ENCODE measurements at places on chromosomes 1 and 21. TPM values are rescaled to one million over a fixed set of nuclear protein-coding genes. Genes with fewer than 3 reads are reported as not detected.

The CCDC185 gene
- total RNA-seq, result 0.17 TPM

- peak; percentile 27 for DNase-seq
Measured at GRCh38 chr1:111789142-111789541, 33.4 kb downstream of the DDX20 start.

The ZRANB2 gene
- total RNA-seq, result 27.3 TPM

The SLC6A9 gene
- 5.0 TPM for total RNA-seq

The SARS1 gene
- total RNA-seq, result 223 TPM

The ALPL gene
- 11.1 TPM for total RNA-seq

- DNase-seq, result no peak
Measured at GRCh38 chr1:210292231-210292871, 36.4 kb upstream of the HHAT start.

GRCh38 chr1:43853161-43853921 is 80.3 kb upstream of the ARTN start:
- DNase-seq, result peak; percentile 67

The SRM gene
- total RNA-seq, result 4.5 TPM

DNA sequence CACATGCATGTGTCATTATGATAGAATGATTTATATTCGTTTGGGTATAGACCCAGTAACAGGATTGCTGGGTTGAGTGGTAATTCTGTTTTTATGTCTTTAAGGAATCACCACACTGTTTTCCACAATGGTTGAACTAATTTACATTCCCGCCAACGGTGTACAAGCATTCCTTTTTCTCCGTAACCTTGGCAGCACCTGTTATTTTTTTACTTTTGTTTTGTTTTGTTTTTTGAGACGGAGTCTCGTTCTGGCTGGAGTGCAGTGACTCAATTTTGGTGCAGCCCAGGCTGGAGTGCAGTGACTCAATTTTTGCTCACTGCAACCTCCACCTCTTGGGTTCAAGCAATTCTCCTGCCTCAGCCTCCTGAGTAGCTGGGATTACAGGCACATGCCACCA is 8.5 kb upstream of the S100B start:
- peak; percentile 13 for DNase-seq

The BRINP3 gene
- not detected for total RNA-seq

The GSTM4 gene
- total RNA-seq, result 12.2 TPM

- DNase-seq, result no peak
Measured at GRCh38 chr1:188004849-188005248, 1176.1 kb downstream of the PLA2G4A start.

DNA sequence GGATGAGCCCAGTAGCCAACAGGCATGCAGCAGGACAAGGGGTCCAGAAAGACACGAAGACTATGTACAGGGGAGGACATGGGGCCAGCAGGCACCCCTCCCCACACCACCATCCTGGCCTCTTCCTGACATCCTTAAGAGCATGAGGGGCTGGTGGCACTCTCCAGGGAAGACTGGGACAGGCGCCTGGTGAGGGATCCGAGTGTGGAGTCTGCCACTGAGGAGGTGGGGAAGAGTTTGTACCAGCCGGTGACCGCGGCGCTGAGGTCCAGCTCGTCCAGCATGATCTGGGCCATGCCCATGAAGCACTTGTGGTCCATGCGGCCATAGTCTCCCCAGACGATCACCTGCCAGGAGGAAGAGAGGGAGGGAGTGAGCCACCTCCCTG is 39.1 kb downstream of the RIMS3 start:
- DNase-seq, result no peak

GRCh38 chr1:183000167-183000962 is 22.9 kb upstream of the LAMC1 start:
- DNase-seq, result no peak

The OR2L2 gene
- not detected for total RNA-seq

- peak; percentile 95 for DNase-seq
Measured at GRCh38 chr21:44869781-44870747, 3.4 kb downstream of the PTTG1IP start.

DNA sequence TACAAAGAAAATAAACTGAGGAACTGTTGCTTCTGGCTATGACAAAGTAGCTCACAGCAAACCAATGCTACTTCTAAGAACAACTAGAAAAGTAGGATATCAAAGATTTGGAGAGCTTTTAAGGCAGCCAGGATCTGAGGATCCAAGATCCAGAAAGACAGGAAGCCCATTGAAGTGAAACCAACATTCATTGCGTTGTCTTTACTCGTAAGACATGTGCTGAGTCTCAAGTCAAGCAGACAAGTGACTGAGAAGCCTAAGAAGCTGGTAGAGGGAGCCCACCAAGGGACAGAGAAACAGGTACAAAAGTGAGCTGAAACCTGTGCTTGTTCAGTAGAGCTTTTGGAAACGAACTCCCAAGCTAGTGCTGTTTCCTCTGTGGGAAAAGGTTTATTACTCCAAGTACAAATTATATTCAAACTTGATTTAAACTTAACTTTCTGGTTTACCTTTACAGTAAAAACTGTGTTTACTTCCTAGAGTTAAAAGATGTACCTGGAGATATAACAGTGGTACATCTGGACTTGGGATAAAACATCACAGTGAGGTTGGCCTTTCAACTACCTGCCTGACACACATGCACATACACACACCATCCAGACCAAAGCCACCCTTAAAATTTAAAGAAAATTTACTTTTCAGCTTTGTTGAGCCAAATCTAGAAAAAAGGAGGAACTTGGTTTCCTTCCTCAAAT is 41.2 kb downstream of the NME7 start:
- peak; percentile 14 for DNase-seq

GRCh38 chr21:23951251-23951650 is 1656.0 kb downstream of the MRPL39 start:
- no peak for DNase-seq

The BMP8B gene
- total RNA-seq, result 1.3 TPM

The RGS8 gene
- total RNA-seq, result not detected

- no peak for DNase-seq
Measured at GRCh38 chr1:167723707-167724323, 2.0 kb downstream of the MPZL1 start.

DNA sequence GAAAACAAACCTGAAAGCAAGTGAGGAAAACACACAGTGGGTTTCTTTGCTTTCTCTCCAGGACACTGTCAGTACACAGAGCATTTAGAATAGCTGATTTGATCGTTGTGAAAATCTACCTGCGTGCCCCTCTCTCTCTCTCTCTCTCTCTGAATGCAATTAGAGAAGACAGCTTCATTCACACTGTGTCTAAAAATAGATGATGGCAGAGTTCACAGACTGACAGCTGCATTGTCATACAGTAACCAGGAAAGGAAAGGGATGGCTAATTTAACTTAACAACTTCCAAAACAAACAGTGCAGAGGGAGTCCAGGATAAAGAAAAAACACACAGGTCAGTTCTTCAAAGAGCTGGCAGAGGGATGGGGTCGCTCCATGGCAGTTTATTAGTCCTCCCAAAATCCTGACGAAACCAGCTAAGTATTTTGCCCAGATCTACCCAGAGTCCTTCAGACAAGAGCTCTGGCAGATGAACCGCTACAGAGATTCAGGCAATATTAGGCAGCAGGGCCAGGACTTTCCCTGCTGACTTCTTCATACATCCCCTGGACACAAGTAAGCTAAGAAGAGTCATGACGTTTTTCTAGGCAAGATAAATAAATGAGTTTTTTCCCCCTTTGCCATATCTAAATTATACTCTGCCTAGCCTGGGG is 58.9 kb downstream of the WLS start:
- peak; percentile 57 for DNase-seq

DNA sequence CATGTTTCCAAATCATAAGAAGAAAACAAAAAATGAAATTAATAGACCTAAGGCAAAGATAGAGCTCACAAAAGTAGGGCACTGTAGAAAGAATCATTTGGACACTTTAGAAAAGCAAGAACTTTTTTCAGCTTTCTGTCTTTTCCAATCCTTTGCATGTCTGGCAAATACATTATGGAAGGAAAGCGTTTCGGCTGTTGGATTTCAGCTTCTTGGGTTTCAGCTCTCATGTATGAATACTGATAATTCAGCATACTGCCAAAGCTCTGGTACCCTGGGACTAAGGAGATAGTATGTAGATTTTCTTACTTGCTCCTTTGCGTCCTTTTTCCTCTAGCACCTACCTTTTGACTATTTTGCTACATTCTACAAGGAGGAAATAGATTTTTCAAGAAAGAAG is 375.9 kb downstream of the BRINP3 start:
- no peak for DNase-seq

The PLCH2 gene
- total RNA-seq, result 0.05 TPM

DNA sequence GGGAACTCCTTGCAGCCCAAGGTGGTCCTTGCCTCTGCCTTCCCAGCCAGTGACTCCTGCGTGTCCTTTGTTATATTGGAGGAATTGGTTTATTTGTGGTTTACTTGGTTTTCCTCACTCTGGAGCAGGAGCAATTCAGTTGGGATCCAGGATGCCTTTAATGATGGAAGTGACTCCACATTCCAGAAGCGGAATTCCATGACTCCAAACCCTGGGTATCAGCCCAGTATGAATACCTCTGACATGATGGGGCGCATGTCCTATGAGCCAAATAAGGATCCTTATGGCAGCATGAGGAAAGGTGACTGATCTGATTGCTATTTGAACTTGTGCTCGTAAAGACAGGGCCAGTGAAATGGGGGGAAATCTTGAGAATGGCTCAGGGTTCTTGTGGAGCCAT is 15.1 kb upstream of the PIGV start:
- DNase-seq, result peak; percentile 67

DNA sequence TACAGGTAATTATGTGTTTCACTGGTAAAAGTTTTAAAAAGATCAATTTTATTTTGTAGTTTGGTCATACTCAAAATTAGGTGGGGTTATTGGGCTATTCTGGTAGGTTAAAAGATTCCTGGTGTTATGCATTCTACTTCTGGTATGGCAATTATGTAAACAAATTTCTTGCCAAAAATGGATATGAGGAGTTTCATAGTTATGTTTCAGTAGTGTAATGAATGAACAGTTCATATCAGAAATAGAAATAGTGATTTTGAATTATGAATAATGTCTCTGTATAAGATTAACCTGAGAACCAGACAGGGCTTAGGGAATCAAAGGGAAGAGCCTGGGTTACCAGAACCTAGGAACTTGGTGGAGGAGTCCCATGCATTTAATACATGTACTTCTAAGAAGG is 15.9 kb downstream of the ATF6 start:
- DNase-seq, result no peak

DNA sequence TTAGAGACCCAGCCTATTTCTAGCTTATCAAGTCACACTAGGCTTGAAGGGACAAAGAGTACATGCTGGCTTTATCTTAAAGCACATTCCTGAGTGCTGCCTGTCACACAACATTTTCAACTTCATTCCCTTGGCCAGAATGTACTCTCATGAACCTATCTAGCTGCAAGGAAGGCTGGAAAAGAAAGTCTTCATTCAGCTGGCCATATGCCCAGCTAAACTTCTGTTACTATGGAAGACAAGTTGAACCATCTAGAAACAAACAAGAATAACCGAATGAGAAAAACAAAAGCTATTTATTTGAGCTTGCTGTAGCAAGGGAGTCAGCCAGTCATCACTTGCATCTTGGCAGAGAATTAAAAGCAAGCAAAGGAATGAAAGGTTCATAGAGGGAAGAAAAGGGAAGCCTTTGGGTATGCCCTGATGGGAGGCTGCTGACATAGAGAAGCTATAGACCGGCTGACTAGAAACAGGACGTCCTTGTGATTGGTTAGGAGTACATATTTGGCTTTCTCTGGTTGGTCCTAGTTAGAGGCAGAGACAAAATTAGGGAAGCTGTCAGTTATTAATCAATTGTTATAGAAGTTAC is 108.4 kb downstream of the NEK7 start:
- DNase-seq, result peak; percentile 26

GRCh38 chr1:121418369-121419049 is 233.7 kb downstream of the SRGAP2C start:
- no peak for DNase-seq

Measured in renal cortical epithelial cell (primary cell).